ENCODE measurements at places on chromosomes 12 and 14.

DNA sequence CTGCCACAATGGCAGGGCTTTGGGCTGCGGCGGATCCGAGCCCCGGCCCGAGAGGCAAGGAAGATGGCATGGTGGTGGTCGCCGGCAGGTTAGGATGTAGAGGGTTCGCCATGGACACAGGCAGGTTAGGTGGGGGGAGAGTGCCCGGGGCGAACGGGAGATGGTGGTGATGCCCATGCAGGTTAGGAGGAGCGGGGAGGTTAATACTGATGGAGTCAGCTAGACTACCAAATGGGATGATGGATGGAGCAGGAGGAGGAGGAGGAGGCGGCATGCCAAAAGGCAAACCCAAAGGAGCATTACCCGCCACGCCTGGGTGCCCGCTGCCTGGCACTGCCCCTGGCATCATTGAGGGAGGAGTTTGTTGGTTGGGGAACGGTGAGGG lies 6.2 kb downstream of the MYL6 start:
- no peak for DNase-seq

GRCh38 chr14:101466456-101467180 lies 94.7 kb upstream of the DIO3 start:
- DNase-seq = no peak

- no peak for DNase-seq
Measured at GRCh38 chr12:132587781-132588180, 22.6 kb downstream of the LRCOL1 start.

- DNase-seq = no peak
Measured at GRCh38 chr14:85766295-85766694, 236.4 kb downstream of the FLRT2 start.

- no peak for DNase-seq
Measured at GRCh38 chr12:91482231-91482630, 299.6 kb upstream of the DCN start.

GRCh38 chr12:114952573-114953271 lies 268.7 kb upstream of the TBX3 start:
- no peak for DNase-seq

- DNase-seq = no peak
Measured at GRCh38 chr14:75022655-75023054, 19.9 kb downstream of the EIF2B2 start.

Measured in GM06990 (cell line).